Stimulated activated CD4-positive, alpha-beta T cell treated with anti-CD3 and anti-CD28 coated beads, Interleukin-15, amount 100 ng/mL, for 1 hour (primary cell): ENCODE measurements at places on chromosomes 11 and 22.

DNA sequence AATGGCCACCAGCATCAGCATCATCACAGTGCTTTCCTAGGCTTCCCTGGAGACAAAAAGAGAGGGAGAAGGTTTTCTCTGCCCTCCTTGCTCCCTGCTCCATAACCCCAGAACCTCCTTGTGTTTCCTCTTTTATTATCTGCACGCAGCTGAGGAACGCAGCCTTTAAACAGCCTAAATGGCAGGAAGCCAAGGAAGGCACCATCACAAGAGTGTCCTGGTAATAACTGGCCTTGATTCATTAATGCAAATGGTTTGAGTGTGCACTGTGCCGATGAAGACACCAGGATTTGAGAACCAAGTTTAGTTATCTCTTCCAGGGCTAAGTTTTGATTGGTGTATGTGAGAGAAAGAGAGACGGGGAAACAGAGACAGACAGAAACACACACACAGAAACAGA, 29.4 kb upstream of the DRD2 start:
- DNase-seq = no peak

GRCh38 chr11:1760351-1761109, 3.2 kb downstream of the CTSD start:
- DNase-seq = no peak

DNA sequence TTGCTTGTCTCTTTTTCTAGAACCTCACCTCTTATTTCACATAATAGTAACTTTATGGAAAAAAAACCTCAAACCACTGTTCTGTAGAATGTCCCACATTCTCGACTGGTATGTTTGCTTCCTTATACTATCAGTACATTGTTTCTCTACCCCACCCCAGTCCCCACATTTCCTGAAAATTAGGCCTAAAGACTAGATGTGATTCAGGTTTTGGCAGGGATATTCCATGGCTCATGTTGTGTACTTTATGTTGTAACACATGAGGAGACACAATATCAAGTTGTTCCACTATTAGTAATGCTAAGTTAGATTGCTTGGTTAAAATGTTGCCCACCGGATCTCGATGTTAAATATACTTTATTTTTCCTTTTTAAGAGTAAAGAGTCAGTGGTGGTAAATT, 34.7 kb downstream of the DDIAS start:
- DNase-seq = no peak

DNA sequence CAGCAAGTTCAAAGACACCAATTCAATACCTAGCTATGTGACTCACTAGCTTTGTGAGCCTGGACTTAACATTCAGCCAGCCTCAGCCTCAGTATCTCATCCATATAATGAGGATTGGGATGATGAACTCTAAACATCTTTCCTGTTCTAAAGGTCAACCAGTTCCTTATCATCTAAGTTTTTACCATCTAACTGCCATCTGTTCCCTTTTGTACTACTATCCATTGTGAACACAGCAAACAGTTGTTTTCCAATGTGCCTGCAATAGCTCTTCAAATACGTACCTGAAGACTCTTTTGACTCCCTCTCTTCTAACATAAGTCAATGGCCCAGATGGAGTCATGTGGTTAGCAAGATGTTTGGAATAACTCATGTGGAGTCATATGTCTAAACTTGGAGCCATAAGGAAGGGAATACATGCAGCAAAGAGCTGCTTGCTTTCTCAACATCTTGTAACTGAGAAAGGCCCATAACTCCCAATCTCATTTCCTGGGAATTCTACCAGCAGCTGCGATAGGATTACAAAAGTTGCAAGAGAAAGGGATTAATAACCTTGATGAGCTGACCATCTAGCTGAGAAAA, 19.4 kb downstream of the SYTL2 start:
- DNase-seq = no peak

GRCh38 chr22:47552541-47553205, 790.2 kb downstream of the TBC1D22A start:
- no peak for DNase-seq

DNA sequence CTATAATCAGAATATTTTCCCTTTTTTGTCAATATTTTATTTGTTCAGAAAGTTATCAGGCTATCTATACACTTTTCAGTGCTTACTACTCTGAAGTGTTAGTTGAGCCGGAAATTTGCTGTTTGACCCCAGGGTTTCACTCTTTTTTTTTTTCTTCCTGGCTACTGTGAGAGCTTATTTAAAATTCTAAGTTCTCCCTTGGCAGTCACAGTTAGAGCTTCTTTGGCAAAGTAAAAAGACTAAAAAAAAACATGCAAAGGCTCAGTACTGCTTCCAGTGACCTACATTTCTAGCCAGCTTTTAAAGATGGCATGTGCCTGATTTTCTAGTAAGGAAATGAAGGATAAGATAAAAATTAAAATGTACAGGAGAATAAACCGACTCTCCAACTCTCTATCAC, 48.4 kb downstream of the ELP4 start:
- DNase-seq = no peak

DNA sequence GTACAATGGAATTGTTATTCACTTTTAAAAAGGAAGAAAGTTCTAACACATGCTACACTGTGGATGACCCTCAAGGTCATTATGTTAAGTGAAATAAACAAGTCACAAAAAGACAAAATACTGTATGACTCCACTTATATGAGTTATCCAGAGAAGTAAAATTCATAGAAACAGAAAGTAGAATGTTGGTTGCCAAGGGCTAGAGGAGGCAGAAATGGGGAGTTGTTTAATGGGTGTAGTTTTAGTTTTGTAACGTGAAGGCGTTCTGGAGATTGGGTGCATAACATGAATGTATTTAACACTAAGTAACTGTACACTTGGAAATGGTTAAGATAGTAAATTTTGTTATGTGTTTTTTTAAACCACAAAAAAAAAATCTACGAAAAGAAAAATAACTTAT, 43.8 kb downstream of the CCDC81 start:
- DNase-seq = no peak

DNA sequence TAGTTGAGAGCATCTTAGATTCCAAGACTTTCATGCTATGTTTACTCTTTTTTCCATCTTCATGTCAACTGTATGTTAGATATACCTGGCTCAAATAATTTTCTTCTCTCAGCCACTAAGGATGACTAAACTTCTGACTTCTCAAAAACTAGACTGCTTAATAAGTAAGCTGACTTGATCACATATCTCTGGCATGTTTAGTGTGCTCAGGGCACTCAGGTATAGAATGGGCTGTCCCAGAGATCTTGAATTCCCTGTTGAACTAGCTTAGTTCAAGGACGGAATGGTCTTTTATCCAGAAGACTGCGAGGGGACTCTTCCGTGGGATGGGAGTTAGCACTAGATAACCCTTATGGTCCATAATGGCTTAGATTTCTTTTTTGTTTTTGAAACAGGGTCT, 13.0 kb downstream of the NEU3 start:
- no peak for DNase-seq

DNA sequence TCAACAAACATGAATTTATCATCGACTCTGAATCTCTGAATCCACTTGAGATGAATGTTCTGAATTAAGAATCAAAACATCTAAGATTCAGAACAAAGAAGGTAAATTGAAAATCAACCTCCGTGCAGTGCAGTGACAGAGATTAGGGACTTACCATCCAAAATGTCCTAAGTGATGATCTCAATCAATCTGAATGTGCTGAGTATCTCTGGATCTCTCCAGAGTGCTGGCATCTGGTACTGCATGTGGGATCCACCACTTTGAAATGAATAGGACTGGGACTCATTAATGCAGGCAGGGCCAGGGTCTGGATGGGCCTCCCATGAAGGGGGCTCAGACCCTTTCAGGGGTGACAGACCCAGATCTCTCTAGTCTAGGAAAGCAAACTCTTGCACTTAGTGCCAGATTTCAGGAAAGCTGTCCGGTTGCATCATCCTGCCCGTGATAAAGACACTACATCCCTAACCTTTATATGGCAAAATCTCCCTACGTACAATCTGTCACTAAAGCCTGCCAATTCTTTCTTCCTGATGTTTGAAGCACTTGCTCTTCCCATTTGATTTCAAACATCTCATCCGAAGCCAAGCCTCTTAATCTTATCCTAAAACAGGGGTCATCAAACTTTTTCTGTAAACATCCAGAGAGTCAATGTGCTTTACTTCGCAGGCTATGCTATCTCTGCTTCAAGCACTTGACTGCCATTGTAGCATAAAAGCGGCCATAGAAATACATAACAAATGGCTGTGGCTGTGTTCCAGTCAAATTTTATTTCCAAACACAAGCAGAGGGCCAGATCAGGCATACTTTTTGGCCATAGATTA, 263.3 kb downstream of the LARGE1 start:
- no peak for DNase-seq

DNA sequence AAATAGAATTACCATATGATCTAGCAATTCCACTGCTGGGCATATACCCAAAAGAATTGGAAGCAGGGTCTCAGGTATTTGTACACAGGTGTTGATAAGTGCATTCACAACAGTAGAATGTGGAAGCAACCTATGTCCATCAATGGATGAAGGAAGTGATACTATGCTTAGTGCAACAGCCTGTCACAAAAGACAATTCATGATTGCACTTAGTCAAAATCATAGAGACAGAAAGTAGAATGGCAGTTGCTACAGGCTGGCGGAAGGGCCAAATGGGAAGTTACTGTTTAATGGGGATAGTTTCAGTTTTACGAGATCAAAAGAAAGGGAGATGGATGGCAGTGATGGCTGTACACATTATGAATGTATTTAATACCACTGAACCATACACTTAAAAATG, 42.0 kb downstream of the SGSM3 start:
- no peak for DNase-seq

- DNase-seq = no peak
These were observed 865 bp upstream of the AMOTL1 start for GRCh38 chr11:94767291-94767690.

- peak; percentile 94 for DNase-seq
These were observed at the start of gene USP47 for GRCh38 chr11:11841723-11842420. USP47 (plus strand) TSS chr11:11841972; CDS start chr11:11842186, 214 bp downstream.

DNA sequence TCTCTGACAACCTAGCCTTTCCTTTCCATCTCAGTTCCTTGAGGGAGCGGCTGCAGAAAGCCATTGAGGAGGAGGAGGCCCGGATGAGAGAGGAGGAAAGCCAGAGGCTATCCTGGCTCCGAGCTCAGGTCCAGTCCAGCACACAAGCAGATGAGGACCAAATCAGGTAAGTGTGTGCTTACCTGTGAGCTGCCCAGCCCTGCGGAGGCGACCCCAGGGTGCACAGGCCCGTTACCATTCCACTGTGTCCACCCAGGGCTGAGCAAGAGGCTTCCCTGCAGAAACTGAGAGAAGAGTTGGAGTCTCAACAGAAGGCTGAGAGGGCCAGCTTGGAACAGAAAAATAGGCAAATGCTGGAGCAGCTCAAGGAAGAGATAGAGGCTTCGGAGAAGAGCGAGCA, 63.1 kb downstream of the CEP164 start:
- no peak for DNase-seq
